NT2/D1 (cell line): ENCODE measurements at places on chromosomes 3 and 15.

DNA sequence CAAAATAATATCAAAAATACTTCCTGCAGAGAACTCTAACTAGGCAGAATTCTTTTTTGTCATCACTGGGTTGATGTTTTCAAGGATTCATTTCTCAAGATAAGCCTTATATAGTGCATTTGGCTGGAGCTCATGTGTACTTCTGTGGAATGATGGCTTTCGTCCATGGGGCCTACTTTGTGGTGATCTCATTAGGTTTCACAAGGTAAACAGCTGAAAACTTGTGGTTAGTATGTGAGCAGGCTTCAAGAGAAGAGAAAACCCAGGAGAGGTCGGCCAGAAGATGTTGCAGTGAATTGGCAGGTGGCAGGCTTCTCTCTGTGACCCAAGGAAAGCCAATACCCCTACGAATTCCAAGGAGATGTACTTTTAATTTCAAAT lies 121.4 kb upstream of the PHLDB2 start:
- no peak for DNase-seq

GRCh38 chr3:149224736-149225594 lies 3.3 kb upstream of the CP start:
- no peak for DNase-seq

GRCh38 chr3:120285508-120285841 lies 453 bp upstream of the GPR156 start:
- DNase-seq: no peak

DNA sequence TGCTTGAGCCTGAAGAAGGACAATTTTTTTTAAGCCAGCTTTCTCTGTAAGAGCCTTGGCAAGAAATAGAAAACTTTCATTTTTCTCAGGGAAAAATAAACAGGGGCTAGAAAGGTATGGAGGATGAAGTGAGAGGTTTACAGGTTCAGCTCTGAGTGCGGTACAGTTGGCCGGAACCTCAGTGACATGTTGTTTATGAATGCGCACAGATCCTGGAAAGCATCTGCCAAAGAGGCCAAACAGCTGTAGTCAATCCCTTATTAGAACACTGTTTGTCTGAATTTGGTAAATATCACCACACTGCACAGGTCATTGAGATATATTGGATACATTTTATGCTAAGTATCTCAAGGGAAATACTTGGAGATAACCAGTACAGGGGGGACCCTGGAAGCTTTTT lies 561.8 kb upstream of the MDFIC2 start:
- DNase-seq: no peak

GRCh38 chr15:64209680-64210334 lies 47.0 kb upstream of the PPIB start:
- DNase-seq: no peak

DNA sequence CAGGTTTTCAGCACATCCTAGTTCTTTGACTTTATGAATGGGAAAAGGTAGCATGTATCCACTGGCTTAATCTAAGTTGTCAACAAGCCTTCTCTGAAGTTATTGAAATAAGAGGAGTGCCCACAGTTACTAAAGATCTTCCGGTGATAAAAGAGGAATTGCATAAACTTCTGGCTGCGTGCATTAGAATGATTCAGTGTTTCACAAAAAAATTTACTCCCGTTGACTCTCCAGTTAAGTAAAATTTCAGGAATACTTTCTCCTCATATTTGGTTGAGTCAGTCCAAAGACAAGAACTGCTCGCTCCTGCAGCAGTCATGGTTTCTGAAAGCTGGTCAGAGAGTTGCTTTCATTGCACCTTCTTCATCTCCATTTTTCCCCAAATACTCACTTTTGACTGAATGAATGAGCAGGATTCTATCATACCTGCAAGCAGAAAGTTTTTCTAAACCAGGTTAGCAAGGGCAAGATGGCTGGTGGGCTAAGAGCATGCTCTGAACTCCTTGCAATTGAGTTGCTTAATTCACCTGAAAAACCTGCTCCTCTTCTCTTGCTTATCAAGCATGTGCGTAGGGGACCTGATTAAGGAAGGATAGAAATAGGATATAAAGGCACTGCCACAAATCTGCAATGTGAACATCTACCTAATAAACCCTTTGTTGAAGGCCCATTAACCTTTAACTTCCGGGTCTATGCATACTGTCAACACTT lies 64.2 kb upstream of the TIMP4 start:
- DNase-seq: no peak

DNA sequence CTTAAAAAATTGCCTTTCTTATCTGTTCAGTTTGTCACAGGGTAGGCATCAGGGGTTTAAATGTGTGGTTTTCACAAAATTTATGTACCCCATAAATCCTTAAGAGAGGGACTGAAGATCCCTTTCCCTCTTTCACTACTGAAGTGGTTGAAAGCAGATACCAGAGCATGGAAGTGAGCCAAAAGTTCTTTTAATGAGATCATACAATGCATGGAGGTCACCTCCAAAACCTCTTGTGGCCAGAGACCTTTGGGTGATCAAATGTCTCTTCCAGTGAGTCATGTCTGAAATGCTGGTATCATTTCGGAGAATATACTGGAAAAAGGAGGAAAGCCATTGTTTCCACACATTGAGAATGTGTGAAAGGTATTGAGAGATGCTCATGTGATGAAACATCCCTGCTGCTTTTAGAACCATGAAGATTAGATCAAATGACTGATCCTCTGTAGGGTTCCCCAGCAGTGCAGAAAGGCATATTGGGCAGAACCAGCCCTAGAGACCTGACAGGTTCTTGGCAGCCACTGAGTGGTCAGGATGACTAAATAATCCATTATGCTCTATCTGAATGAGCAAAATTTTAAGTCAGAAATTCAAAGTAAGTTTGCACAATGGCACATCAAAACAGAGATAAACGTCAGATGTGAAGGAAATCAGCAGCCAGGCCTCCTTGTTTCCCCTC lies 165.8 kb upstream of the SLC2A2 start:
- DNase-seq: no peak
